ENCODE measurements at places on chromosomes 13 and 19. TPM values are rescaled to one million over a fixed set of nuclear protein-coding genes. Genes with fewer than 3 reads are reported as not detected.

Gene TMEM143
- total RNA-seq: 5.4 TPM

Gene CD37
- total RNA-seq: 3.1 TPM

Gene KLK3
- 0.60 TPM for total RNA-seq

DNA sequence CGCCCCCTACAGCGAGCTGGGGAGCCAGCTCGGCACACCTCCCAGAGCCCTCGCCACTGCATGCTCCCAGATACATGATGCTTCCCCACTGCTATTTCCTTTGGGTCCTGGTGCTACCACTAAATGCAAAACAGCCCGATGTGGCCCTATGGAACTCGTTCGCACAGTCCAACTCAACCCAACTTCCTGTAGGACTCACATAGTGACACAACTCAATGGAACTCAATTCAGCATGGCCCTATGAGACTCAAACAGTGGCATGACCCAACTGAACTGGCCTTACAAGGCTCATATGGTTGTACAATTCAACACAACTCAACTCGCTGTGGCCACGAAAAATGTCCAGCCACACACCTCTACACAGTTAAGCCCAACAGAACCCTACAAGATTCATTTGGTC lies 3.5 kb downstream of the KCNA7 start:
- ATAC-seq: no peak

DNA sequence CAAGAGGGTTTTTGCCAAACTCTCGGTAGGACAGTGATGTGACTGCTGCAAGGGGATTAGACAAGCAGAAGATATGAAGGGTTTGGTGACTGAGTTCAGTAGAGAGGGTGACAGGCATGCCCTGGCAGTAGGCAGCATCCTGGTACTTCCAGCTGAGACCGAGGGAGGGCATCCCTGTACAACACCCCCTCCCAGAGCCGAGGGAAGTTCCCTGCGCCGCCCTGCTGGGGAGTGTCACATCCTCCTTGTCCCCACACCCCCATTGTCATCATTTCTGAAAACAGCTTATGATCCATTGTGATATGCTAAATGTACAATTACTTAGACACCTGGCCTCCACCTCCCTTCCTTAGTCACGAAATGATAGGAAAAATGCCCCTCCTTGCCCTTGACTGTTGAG lies 14.6 kb downstream of the ZNF544 start:
- ATAC-seq: no peak

GRCh38 chr13:47310401-47310800 lies 413.5 kb upstream of the HTR2A start:
- no peak for ATAC-seq

DNA sequence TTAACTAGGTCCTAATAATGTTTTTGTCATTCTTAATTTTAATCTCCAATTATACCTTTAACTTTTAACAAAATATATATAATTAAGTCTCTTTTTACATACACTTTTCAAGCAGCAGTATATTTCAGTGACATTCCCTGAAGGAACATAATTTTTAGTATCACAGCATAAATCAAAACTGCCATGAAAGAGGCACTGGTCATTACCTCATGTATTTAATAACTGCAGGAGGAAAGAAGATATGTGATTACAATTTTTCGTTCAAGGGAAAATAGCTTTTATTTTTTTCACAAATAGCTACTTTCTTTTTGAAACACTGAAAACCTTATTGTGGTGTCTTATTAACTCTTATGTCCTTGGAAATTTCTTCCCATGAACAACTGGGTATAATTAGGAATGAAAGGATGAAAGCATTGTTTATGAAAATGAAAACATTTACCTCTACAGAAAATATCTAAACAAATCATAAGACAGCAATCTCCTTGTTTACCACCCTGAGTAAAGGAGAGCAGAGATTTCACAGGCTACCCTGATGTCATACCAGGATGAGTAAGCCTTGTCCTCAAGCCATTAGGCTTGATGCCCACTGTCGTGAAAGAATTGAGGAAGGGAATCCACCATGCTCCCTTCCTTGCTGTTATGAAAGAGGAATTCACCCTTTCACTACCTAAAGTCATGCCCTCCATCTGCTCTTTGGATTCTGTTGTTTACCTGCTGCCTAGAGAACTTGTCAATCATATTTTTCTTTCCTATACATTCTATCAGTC lies 877.2 kb upstream of the PCDH20 start:
- ATAC-seq: no peak

DNA sequence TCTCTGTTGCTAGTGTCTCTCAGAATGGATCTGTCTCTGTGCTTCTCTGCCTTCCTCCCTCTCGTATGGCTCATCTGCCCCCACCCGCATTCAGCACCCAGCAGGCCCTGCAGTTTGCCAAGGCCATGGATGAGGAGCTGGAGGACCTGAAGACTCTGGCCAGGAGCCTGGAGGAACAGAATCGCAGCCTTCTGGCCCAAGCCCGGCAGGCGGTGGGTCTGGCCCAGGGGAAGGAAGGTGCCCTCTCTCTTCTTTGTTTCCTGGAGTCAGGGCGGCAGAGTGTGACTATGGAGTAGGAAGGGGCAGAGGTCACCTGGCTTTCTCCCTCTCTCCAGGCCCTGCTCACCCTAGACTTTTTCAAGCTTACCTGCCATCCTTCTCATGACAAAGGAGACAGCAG lies 10.9 kb downstream of the KASH5 start:
- ATAC-seq: no peak

DNA sequence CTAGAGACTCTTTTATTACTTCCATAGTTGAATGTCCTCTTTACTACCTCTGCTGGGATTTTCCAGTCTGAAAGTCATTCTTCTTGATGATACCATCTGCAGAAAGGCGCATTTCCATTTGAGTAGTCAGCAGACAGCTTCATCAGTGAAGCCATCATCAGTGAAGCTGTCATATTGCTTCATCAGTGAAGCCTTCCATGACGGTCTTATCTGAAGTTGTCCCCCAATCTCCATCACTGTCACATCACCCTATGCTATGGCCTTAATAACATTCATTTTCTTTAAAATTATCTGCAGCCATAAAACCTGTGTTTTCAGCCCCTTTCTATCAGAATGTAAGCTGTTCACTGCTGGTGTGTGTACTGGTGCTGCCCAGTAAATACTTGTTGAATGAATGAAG lies 151.6 kb downstream of the B3GLCT start:
- ATAC-seq: no peak

- no peak for ATAC-seq
These were observed 215.4 kb upstream of the IRS2 start for GRCh38 chr13:110001670-110002275.

DNA sequence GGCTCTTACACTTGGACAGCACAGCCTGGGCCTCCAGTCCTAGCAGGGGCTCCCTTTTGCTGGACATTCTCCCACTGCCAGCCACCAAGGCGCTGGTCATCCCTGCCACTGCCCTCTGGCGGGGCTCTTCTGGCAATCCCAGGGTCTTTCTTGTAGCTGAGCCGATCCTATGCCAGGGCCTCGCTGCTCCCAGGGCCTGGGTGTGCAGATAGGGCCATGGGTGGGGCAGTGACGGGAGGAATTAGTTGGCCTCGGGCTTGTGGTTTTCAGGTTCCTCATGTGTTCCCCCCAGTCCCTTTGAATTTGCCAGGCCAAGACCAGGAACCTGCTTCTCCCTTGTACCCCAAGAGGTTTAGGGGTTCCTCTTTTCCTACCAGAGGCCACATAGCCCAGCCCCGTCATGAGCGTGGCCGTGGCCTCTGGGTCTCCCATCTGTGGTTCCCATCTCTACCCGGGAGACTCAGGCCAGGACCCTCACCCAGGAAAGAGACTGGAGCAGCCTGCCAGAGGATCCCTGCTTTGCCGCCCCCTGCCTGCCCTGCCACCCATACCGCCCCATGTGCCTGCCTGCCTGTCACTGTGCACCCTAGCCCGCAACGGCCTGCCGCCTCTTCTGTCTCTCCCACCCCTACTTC lies 26.2 kb downstream of the TMED1 start:
- peak; percentile 21 for ATAC-seq

DNA sequence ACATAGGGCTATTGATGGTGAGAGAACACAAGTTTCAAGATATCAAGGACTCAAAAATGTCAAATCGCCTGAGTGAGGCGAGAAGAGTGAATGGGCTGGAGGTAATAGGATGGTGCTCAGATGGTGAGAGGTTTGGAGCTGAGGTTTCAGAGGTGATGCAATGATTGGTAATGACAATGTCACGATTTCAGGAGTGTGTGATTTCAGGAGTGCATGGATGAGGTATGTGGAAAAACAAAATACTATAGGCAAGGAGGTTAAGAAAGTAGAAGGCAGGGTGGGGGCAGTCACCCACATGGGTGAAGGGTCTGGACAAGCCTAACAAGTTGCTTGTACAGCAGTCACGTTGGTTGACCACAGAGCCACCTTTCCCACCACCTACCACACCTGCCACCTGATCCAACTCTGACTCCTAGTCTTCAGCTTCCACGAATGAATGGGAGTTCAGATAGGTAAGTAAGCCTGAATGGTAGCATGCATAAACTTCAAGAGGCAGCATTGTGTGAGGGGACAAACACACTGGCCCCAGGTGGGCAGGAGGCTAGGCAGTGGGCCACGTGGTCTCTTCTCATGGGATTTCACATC lies 71.5 kb downstream of the RUBCNL start:
- ATAC-seq: no peak

Measured in motor neuron (in vitro differentiated cells).